Left lung (tissue), 14 donors: ENCODE measurements at places on chromosomes 4 and X.

DNA sequence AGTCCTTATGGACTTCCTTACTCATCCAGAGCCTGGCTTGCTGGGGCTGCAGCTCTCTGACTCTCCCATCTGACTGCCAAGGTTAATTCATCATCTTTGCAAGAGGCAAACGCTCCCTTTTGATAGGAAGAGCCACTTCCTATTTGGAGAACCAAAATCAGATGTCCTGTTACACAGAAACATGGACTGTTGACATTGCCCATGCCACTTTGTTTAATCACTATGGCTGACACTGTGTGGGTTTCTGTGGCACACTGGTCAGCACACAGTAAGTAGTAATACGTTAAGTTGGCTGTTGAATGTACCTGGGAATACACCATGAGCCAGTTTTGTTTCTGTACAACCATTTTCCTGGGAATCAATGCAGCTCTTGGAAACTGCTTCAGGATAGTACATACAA lies 45.1 kb upstream of the TMEM33 start:
- no peak for DNase-seq

DNA sequence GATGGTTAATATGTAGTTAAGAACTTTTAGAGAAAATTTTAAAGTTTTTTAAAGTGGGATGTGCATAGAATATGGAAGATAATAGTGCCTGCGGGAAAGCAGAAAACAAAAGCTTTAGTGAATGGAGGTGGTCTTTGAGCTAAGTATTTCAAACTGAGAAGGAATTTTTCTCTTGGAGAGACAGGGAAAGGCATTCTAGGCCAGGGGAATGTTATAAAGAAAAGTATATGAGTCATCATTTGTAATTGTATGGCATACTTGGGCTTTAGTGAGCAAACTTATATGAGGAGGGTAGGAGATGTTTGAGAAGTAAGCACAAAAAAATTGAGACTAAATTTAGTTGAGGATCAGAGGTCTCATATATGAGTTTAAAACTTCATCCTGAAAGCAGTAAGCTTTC lies 467.0 kb downstream of the PPARGC1A start:
- DNase-seq: no peak

DNA sequence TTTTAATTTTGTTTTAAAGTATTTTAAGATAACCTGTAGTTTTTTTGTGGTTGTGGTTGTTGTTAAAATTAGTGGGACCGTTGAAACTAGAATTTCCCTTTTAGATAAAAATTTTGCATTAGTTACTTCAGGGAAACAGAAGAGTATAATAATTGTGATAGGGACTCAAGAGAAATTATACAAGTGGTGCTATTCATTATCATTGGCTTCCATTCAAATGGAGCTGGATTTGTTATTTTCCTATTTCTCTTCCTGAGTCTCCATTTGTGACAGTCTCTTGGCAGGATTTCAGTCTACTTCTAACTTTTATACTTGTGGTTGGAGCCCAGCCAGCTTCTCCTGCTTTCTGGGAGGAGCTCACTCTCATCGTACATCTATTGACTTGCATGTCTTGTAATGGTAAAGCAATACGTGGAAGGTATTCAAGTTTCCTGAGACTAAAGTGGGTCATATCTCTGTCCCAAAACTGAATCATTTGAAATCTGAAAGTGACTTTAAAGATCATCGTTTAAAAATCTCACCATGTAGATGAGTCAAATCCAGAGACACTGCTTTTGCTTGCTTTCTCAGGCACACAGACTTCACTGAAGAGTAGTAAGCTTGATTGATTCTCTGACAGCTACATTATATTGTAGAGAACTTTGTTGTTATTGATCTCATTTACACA lies 155.8 kb downstream of the RPA4 start:
- DNase-seq: peak; percentile 23

DNA sequence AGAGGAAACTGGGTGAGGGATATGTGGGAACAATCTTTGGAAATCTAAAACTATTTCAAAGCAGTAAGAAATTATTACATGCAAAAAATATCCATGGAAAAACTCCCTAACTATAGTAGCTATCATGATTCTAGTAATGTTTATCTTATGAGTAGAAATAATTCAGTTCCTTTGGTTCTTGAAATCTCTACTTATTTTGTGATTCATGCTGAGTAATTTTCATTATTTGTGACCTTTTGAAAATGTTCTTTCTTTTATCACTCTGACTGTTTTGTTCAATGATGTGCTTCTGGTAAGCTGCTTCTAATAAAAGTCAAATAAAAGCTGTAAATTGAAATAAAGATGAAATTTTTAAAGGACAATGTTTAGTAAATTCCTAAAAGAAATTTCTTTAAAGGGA lies 40.4 kb upstream of the MAGEB10 start:
- DNase-seq: no peak

DNA sequence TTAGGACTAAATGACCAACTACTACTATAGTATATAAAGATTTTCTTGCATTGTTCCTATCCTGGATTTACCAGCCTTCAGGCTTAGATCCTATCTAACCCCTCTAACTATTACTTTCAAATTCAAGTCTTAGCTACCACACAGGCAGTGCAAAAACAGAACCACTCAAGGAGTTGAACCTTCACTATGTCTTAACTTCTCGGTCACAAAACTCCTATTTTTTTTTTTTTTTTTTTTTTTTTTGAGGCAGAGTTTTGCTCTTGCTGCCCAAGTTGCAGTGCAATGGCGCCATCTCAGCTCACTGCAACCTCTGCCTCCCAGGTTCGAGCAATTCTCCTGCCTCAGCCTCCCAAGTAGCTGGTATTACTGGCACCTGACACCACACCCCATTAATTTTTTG lies 6.3 kb upstream of the FAM200B start:
- no peak for DNase-seq

DNA sequence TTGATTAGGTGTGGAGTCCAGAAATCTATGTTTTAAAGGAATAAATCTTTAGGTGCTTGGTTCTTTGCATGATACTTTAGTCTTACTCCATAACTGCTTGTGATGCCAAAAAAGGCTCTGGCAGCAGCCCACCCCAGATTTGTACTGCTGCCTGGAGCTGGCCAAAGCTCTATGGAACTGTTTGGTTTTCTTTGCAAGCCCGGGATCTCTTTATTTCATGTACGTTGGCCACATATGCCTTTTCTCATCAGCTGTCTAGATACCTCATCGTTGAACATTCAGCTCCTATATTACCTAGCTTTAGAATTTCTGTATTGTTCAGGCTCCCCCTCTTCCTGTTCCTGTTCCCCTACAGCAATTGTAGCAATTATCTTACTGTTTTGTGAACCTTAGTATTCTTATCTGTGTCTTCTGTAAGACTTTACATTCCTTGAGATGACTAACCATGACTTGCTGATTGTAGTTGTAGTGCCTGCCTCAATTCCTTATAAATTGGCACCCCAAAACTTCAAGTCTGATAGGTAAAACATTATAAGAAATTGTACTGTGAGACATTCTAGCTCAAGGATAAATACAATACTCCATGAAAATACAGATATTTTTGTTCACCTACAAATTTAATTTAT lies 199.4 kb upstream of the GPRIN3 start:
- DNase-seq: no peak

- DNase-seq: peak; percentile 83
Measured at GRCh38 chr4:20251796-20252655, at the start of gene SLIT2. Gene SLIT2, plus strand, starts transcription at chr4:20251905. Its CDS starts 1,911 bp downstream, at chr4:20253816.

GRCh38 chrX:43592597-43592996 lies 63.5 kb upstream of the MAOA start:
- no peak for DNase-seq

- no peak for DNase-seq
Measured at GRCh38 chr4:163611784-163612445, 117.4 kb downstream of the TMA16 start.

DNA sequence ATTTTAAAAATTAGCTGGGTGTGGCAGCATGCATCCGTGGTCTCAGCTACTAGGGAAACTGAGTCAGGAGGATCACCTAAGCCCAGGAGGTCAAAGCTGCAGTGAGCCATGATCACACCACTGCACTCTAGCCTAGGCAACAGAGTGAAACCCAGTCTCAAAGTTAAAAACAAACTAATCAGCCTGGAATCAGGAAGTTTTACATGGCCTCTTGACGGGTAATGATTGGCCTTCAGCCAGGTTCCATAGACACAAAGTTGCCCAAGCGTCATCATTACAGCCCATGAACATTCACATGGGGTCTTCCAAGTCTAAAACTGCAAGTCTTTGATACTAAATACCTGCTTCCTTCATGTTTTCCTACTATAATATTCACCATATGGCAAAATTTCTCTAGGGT lies 10.0 kb upstream of the RGN start:
- no peak for DNase-seq
